ENCODE measurements at places on chromosomes 11 and 22.

- no peak for DNase-seq
Observed at GRCh38 chr11:73586791-73587190, 11.1 kb downstream of the FAM168A start.

DNA sequence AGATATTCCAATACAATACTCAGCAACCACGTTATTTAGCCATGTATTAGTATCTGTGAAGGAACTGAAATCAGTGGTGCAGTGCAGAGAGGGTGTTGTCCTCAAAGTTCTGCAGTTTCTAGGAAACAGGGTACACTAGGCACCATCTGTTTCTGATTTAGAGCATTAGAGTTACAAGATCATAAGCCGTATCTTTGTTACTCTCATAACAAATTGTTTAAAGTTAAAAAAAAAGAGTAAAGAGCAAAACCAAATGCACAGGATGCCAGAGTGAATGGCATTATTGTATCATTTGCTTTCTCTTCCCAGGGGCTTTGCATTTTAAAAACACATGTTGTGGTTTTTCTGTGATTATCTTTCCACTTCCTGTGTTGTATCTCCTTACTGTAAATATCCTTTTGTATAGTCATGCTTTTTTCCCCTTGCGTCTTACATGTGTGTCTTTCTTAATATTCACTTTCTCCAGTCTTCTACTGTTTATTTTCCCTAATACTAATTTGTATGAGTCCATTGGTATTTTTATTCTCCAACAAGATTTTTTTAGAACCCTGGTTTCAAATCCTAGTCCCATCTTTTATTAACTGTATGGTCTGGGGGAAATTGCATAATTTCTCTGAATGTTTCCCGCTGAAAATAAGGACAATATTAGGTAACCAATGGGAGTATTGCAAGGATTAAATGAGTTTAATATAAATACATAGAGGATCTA lies 15.2 kb upstream of the NUP160 start:
- DNase-seq: no peak

DNA sequence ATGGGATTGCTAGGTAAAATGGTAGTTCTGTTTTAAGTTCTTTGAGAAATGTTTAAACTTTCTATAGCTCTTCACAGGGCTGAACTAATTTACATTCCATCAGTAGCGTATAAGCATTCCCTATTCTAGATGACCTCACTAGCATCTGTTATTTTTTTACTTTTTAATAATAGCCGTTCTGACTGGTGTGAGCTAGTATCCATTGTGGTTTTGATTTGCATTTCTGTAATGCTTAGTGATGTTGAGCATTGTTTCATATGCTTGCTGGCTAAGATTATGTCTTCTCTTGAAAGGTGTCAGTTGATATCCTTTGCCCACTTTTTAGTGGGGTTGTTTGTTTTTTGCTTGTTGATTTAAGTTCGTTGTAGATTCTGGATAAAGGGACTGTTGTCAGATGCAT lies 35.9 kb downstream of the MMP27 start:
- DNase-seq: no peak

GRCh38 chr11:33735271-33736147 lies 714 bp downstream of the CD59 start:
- DNase-seq: no peak

GRCh38 chr22:45787759-45788158 lies 116.1 kb downstream of the ATXN10 start:
- no peak for DNase-seq

All from NCI-H187 (cell line).